ENCODE measurements at places on chromosomes 11 and 22.
A peak's percentile ranks its signal among the peaks of the same experiment; 100 is the strongest.

- no peak for DNase-seq
These were observed 3.5 kb downstream of the SBF1 start for GRCh38 chr22:50471197-50471847.

GRCh38 chr22:31346255-31346732 lies at the start of gene PATZ1:
Gene PATZ1, minus strand, starts transcription at chr22:31346346. Its CDS starts 744 bp downstream, at chr22:31345602.
- DNase-seq, result peak; percentile 68

GRCh38 chr11:126528075-126528474 lies 172.6 kb downstream of the ST3GAL4 start:
- no peak for DNase-seq

GRCh38 chr11:61472868-61473267 lies 35.7 kb upstream of the LRRC10B start:
- DNase-seq, result no peak

- DNase-seq, result no peak
These were observed 16.8 kb downstream of the LRRC32 start for GRCh38 chr11:76653674-76654284.

GRCh38 chr11:10639350-10639749 lies 54.2 kb downstream of the IRAG1 start:
- DNase-seq, result no peak

DNA sequence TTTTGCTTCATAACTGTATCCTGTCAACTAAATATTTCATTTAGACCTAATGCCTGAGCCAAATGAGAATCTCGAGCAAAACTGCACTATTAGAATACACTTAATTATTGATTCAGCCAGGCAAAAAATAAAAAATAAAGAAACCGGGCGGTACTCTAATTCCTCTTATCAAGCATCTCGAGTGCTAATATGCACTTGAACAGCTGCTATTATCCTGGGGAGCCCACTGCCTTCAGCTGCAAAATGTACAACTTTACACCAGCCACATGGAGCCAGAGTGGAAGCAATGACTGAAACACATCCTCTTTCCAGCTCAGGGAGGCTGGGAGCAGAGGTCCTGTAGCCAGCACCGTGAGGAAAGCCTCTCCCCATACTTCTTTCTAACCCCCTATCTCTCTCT lies 390.0 kb upstream of the CADM1 start:
- no peak for DNase-seq

GRCh38 chr22:49951000-49951677 lies 9.4 kb upstream of the PIM3 start:
- no peak for DNase-seq

- DNase-seq, result peak; percentile 46
These were observed 714 bp downstream of the SDF2L1 start for GRCh38 chr22:21642584-21643448.

GRCh38 chr11:69656536-69657455 lies 15.8 kb downstream of the CCND1 start:
- DNase-seq, result no peak

GRCh38 chr11:111305876-111306275 lies 7.5 kb downstream of the POU2AF3 start:
- DNase-seq, result no peak

GRCh38 chr11:8533332-8533731 lies 60.7 kb downstream of the STK33 start:
- no peak for DNase-seq

- DNase-seq, result no peak
These were observed 593.2 kb downstream of the INSC start for GRCh38 chr11:15707971-15708370.

DNA sequence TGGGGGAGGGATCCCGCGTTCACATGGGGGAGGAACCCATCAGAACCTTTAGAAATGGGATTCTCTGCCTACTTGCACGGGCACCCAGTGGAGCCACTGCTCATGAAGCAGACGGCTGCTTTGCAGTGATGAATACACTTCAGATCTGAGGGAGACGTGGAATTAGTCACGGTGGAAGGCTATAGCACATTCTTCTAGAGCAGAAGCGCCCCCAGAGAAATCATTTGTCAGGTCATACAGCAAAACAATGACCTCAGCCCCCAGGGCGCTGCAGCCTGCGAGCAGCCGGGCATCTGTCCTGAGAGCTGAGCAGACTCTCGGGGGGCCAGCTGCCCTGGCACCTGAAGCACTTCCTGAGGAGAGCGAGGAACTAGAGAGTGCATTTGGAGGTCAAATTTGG lies 12.7 kb downstream of the TP53AIP1 start:
- DNase-seq, result no peak

DNA sequence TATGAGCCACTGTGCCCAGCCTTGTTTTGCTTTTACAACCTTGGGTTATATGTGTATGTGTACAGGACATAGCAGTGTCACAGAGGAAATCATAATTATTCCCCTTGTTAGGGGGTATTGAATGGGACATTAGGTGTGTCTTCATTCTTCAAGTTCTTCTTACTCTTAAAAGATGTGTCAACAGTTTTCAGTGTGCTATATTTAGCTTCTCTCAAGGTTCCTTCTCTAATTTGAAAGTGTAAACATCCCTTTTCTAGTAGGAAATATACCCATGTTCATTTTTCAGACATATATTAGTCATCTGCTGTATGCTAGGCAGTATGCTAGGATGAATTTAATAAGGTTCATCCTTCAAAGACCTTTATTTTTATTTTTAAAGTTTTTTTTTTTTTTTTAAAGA lies 17.1 kb downstream of the PCF11 start:
- DNase-seq, result no peak

- no peak for DNase-seq
These were observed 30.1 kb upstream of the RASD2 start for GRCh38 chr22:35510481-35510934.

- peak; percentile 0 for DNase-seq
These were observed 6.1 kb downstream of the MRGPRE start for GRCh38 chr11:3225826-3226750.

DNA sequence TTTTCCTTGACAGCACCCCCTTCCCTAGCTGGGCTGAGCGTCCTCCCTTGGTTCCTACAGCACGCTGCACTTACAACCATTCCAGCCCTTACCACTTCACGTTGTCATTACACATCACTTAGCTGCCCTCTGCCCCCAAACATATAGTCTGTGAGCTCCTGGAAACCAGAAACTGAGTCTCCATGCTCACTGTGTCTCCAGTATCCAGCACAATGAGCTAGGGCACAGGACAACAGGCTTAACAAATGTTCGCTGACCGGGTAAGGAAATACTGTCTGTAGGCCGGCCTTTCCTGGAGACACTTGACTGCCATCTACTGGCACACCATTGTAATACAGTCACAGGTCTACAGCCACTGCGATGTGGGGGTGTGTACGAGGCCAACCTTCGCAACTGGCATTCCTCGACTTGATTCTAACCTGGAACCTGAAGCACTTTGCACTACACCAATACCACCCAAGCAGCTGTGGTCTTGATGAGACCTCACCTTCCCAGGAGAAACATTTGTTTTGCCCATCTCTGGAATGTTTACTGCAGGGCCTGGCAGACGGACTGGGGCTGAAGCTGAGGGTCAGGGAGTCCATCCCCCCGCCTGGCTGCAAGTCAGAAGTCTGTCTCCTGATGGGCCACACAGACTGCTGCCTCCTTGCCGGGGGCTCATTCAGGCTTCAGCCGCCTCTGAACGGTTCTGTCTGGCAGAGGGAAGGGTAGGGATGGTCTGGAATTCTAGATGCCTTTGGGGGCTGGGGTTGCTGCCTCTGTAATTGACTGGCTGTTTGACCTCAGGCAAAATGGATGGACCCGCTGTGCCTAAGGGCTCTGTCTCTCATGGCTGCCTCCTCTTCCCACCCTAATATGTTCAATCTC lies 72.0 kb downstream of the SYN3 start:
- peak; percentile 45 for DNase-seq

DNA sequence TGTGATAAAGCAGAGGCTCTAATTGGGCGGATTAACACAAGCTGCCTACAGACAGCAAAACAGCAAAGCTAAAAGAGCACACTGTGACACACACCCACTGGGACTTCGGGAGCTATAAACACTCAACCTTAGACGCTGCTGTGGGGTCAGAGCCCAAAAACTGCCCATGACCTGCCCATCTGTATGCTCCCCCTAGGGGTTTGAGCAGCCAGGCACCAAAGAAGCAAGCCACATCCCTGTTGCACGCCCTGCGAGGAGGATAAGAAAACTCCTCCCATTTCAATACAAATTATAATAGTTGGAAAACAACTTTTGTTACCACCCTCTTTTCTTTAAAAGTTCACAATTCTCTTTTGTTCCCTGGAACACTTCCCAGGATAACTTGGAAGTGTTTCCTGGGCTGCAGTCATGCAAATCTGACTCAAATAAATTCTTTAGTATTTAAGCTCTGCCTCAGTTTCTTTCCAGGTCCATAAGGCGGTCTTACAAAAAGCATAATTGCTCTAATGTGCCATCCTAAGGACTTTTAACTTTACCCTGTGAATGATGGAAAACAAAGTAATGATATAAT lies 86.4 kb downstream of the DLG2 start:
- no peak for DNase-seq

- DNase-seq, result no peak
These were observed 1.8 kb upstream of the CHADL start for GRCh38 chr22:41242396-41243117.

DNA sequence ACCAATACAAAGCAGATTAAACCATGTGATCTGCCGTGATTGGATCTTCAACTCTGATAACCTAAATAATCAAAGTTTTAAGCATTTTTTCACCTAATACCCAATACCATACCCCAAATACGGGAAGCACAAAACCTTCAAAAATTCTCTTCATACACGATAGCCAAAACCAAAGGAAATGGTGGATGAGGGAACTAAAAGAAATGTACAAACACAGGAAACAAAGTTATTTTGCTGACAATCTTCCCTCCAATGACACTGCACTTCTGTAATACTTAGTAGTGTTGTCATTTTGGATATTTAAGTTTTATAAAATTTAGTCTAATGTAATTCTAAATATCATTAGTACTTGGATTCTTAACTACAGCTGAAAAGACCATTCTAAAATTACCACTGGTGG lies 27.0 kb downstream of the CSTF3 start:
- no peak for DNase-seq

DNA sequence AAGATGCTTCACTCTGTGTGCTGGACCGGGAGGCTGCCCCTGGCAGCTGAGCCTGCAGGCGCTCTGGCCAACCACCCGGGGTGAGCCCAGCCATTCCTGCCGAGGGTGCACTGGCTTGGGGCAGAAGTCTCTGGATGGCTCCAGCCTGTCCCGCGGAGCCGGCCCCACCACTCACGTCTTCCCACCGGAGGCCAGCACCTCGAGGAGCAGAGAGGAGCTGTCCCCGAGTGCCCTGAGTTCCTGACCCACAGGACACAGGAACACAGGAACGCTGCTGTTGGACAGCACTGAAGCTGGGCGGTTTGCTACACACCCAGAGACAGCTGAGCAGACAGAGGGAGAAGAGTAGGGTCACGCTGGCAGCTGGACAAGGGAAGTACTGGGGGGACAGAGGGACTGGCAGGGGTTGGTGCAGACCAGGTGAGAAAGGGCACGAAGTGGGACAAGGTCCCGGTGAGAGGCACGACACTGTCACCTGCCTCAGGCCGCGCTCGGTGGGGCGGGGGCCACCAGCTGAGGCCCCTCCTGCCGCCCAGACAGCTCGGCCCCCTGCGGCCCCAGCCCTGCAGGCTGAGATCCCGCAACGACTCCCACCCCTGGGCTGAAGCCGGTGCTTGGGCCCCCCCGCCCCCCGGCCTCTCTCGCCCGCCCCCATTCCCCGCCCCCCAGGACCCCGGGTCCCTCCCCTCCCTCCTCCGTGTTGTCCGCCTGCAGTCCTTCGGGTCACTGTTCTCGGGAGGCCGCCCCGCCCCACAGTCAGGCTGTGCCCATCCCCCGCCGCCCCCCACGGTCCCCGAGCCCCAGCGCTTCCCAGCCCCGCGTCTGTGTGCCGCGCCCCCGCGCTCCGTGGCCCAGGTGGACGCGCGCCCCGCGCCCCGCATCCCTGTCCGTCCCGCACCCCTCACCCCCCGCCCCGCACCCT lies 624 bp upstream of the B4GALNT4 start:
- DNase-seq, result no peak

DNA sequence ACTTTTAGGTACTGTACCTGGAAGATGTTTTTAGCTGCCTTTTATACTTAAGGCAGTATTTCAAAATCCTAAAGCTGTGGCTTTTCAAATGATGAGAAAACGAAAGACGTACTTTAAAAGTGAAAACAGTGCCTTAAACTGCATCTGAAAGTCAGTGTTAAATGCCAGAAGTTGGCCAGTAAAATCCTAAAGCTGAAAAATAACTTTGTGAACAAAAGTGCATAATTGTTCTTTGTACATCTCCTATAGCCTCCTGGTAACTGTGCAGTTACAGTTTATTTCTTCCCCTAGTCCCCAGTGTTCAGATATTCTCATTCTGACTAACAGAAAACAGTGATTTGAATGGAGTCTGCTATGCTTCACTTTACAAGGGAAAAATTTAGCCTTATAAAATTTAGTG lies 6.8 kb downstream of the EED start:
- no peak for DNase-seq

- DNase-seq, result no peak
These were observed 185.3 kb upstream of the C11orf87 start for GRCh38 chr11:109236696-109237095.

- no peak for DNase-seq
These were observed 47.1 kb upstream of the CTSC start for GRCh38 chr11:88384669-88385005.

GRCh38 chr22:31556627-31557203 lies 60.4 kb downstream of the SFI1 start:
- DNase-seq, result peak; percentile 33

DNA sequence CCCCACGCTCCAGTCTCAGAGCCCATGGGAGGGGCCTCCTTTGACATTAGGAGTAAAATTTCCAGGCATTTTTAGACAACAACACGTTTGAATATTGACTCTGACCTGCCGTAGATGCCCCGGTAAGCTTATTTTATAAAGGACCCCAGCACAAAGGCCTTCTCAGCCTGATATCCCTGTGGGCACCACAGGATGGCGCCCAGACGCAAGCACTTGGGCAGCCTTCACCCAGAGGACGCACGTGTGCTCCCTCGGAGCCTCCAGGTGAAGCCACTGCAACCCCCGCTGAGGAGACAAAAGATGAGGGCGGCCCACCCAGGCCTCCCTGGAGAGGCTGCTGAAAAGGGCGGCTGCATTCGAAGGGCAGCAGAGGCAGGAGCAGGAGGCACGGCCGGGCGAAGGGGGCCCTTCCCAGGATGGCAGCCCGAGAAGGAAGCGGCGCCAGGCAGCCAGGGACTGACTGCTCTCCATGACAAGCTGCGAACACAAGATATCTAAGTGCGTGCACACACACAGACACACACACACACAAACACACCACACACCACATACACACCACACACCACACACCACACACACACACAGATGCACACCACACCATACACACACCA lies 15.2 kb upstream of the TH start:
- DNase-seq, result peak; percentile 9
